ENCODE measurements at places on chromosomes 2 and 18. TPM values are rescaled to one million over a fixed set of nuclear protein-coding genes. Genes with fewer than 3 reads are reported as not detected.

FOXD4L1 gene
- not detected for total RNA-seq

KIF1A gene
- total RNA-seq = not detected

KCNJ13 gene
- not detected for total RNA-seq

SRD5A2 gene
- total RNA-seq = not detected

WIPF1 gene
- total RNA-seq = 60.1 TPM

GRCh38 chr2:71934320-71934593, 213.4 kb downstream of the CYP26B1 start:
- DNase-seq = no peak

- no peak for DNase-seq
These were observed 467 bp downstream of the PUM2 start for GRCh38 chr2:20350041-20350712.

GRCh38 chr2:67389286-67389685, 7.8 kb upstream of the ETAA1 start:
- DNase-seq = no peak

DNA sequence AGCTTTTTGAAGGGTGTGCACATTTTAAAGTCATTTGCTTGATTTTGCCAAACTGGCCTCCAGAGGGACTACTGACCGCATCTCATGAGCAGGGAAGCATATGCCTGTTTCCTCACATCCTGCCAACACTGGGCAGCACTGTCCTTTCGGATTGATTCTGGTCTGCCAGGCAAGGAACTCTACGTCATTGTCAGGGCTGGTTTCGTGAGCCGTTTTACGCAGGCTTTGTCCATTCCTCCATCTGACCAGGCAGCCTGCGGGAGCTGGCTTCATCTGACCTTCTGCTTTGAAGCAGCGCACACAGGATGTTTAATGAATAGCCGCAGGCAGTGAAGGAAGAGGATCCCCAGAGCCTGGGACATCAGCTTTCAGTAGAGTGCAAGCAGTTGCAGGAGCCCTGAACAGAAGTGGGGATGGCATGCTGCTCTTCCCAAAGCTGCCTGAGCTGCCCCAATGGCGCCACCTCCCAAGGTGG, 46.3 kb upstream of the SEMA4C start:
- DNase-seq = no peak

DNA sequence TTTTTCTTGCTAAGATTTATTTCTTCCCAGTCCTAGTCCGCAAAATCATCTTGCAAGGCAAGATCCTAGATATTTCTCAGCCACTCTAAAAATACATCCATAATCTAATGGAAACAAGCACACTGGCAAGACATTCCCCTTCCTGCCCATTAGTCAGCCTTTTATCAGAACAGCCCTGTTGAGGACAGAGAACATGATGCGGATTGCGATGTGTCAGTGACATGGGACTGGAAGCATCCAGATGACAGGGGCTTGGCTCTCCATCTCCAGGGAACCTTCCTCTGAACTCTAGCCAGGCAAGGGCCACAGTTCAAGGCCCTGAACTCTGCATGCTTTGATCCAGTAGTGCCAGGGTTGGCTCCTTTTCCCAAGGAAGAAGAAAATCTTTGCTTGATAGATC, 70.0 kb downstream of the VSNL1 start:
- no peak for DNase-seq

All from omental fat pad (tissue), 4 donors.